GDM1 (cell line): ENCODE measurements at places on chromosomes 7 and 10.

DNA sequence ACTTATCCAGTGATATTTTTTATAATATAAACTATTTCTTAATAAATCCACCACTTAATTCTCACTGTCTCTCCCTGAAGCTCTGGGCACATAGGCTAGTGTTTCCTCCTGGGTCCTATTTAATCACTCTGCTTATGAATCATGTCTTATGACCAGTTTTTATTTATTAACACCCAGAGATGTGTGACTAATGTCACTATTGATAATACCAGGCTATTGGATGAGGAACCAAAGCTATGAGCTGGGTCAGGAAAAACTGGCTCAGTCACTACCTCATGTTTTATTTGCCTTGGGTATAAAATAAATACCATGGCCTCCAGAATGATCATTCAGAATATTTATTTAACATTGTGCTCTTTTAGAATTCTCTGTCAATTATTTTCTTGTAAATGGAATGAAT lies 5.2 kb downstream of the SEMA3E start:
- DNase-seq, result no peak

GRCh38 chr10:56583316-56583715 lies 222.3 kb upstream of the ZWINT start:
- DNase-seq, result no peak

DNA sequence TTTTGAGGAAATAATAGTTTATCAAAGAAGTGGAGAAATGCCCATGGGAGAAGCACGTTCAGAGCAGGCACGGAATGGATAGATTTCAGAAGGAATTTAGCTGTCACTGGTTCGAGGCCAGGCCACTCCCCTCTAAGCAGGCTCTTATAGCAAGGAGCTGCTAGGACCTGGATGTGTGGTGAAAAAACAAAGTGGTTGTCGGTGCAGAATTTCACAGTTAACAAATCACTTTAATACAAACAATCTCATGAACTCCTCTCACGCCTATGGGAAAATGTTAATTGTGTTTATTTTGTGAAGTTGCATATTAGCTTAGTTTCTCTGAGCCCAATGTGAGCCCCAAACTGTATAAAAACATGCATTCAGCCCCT lies 176.3 kb downstream of the PKD1L1 start:
- DNase-seq, result no peak

DNA sequence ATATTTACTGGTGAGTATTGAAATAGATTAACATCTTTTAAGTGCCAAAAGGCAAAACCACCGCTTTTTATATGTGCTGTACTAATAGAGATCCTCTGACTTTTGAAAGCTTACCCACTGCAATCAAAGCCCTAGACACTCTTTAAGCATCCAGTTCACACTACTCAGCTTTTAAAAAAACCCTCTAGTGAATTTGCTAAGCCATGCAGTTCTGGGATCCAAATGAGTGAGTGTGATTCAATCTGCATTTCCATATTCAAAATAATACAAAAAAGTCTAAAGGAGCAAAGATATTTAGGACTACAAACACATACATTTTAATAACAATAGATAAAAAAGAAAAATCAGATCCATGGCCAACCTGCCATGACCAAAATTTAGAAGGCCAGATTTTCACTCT lies 288.2 kb downstream of the MAGI2 start:
- DNase-seq, result no peak

GRCh38 chr10:125226005-125226404 lies 65.6 kb upstream of the CTBP2 start:
- no peak for DNase-seq

- no peak for DNase-seq
These were observed 115.2 kb upstream of the PITRM1 start for GRCh38 chr10:3287572-3288445.

DNA sequence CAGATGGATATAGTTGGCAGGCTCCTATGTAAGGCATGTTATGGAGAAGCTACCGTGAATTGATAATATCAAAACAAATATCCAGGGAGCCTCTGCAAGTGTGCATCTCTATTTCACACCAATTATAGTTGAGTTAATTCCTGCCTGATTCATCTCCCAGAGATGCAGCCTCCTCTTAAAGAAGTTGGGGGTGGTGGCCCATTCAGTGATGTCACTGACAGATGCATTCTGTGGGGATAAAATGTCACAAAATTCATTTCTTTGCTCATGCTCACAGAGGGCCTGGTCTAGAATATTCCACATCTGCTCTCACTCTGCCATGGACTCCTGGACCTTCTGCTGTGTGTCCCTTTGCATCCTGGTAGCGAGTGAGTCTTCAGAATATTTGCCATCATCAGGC lies 189.1 kb upstream of the PRSS1 start:
- DNase-seq, result no peak

DNA sequence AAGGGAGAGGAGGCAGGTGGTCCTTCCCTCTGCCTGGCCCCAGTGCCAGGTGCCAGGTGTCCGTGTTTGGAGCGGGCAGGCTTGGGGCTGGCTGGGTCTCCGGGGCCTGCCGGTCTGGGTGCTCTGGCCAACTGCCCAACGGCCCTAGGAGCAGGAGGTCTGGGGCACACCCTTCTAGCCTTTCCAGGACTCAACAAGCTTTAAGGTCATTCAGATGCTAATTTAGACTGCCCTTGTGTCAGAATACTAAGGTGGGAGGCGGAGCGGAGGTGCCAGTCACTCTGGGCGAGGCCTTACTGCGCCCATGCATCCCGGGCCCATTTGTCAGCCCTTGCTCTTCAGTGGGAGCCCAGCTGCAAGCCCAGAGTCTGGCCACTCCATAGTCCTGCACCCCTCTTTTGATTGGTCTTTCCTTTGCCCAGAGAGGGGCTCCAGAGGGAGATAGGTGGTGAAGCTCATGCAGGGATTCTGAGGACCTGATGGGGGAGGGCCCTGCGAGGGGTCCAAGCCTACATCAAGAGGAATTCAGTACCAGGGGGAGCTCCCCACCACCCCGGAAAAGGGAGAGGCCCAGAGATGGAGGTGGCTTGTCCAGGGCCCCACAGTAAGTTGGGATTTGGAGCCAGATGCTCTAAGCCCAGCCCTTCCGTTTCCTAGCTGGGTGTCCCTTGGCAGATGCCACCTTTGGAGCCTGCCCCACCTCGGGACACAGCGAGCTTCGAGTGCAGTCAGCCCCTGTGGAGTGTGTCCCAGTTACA lies 1.3 kb downstream of the PGAM2 start:
- no peak for DNase-seq

- DNase-seq, result no peak
These were observed 488.3 kb upstream of the ADARB2 start for GRCh38 chr10:2225609-2226008.
